ENCODE measurements at places on chromosomes 3 and 15.

DNA sequence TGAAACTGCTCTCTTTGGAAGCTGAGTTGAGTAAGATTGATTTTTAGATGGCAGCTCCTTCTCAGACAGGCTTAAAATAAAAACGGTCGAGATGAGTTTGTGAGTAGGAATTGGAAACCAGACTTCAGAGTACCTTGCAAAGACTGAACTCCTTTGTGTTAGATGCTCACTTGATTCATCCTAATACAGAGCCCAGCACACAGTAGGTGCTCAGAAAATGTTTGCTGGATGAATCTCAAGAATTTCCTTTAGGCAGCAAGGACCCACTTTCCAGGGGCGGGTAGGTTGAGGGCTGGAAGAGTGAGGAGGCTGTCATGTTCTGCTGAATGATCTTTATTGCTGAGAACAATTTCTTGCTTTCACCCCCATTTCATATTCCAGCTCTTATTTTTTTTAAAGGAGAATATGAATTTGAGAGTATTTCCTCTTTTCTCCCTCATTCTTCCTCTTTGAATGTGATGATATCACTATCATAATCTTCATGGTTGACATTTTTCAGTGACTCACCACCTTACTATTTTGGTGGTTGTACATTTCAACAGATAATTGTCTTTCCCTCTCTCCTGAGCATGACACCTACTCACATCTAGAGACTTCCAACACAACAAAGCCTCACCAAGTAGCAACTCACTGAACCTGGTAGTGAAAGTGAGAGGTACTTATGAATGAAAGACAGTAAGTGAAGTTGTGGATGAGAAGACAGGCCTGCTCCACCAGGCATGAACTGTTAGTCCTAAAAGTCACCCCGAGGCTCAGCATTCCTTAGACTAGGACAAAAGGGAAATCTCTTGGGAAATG is 113.3 kb downstream of the PDCD6IP start:
- no peak for DNase-seq

- DNase-seq, result peak; percentile 9
Observed at GRCh38 chr3:59052803-59053411, 3.1 kb upstream of the CFAP20DC start.

- DNase-seq, result peak; percentile 87
Observed at GRCh38 chr15:89442671-89443307, 53.6 kb downstream of the RHCG start.

- DNase-seq, result no peak
Observed at GRCh38 chr3:88617283-88617682, 467.5 kb downstream of the C3orf38 start.

DNA sequence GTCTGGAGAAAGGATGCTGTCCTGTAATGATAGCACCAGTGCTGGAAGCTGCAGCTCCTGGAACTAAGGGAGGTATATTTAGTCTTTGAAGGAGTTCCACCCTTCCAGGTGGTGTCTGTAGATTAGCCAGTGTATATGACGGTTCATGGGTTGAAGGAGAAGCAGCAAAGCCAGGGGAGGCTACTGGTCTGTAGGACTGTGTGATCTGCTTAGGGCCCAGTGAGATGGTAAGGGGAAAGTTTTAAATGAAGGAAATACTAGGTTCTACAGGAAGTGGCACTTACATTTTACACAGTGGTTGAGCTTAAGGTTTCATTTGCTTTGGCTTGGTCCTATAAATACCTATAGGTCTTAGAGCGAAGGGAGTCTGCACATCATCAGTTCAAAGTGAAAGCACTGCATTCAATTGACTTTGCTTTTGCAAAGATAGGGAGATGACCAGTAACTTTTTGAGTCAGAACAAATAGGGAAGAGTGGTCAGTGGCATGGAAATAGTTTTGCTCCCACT is 5.6 kb downstream of the SLC25A38 start:
- DNase-seq, result no peak

GRCh38 chr3:81743096-81744025 is 18.1 kb downstream of the GBE1 start:
- DNase-seq, result no peak

- DNase-seq, result no peak
Observed at GRCh38 chr3:105930733-105931132, 61.9 kb upstream of the CBLB start.

DNA sequence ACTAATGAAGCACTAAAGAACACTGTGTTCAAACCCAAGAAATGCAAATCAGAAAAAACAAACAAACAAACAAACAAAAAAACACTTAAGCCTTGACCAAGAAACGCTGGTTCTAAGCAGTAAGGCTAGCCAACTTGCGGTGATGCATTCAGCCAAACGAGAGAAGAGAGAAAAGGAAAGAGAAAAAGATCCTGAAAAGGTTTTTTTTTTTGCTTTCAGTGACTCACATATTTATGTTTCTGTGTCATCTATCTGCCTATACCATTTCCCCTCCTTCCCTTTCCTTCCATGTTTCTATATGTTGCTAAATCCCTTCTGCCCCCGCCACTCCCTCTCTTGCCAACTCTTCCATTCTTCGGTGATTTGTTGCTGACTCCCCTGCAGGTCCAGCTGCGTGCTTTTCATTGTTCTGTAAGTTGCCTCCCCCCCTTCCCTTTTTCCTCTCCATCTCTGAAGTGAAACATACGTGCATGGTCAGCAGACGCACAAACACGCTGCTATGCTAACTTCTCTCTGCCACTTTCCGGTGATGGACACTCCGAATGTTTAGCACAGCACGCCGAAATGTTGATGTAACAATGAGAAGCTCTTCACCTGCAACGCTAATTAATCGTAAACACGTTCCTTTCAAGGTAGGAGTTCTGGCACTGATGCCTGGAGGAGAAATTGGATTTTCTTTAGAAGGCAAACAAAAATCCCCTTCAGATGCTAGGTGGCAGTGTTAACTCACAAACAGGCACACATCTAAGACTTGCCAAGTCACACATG is 154.4 kb downstream of the TUSC7 start:
- no peak for DNase-seq

DNA sequence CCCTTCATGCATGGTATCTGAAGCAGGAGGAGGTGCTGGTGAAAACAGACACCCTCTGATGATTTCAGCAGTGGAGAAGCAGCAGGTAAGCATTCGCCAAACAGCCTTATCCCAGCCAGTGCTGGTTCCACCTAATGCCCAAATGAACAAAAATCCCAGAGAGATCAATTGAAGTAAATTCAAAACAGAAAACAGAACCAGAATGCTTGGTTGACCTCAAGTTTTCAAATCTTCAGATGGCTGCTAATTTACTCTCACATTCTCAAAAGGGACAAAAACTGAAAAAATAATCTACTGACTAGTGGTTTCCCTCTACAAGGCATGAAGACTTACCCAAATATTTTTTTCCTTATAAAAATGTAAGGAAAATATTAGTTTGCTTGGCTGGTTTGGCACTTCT is 87.0 kb upstream of the MYO5C start:
- no peak for DNase-seq

- DNase-seq, result no peak
Observed at GRCh38 chr3:72629191-72629631, 219.0 kb downstream of the SHQ1 start.

- no peak for DNase-seq
Observed at GRCh38 chr3:104273046-104273649, 1093.6 kb upstream of the ALCAM start.

- DNase-seq, result no peak
Observed at GRCh38 chr15:78004919-78005634, 72.4 kb downstream of the TBC1D2B start.

DNA sequence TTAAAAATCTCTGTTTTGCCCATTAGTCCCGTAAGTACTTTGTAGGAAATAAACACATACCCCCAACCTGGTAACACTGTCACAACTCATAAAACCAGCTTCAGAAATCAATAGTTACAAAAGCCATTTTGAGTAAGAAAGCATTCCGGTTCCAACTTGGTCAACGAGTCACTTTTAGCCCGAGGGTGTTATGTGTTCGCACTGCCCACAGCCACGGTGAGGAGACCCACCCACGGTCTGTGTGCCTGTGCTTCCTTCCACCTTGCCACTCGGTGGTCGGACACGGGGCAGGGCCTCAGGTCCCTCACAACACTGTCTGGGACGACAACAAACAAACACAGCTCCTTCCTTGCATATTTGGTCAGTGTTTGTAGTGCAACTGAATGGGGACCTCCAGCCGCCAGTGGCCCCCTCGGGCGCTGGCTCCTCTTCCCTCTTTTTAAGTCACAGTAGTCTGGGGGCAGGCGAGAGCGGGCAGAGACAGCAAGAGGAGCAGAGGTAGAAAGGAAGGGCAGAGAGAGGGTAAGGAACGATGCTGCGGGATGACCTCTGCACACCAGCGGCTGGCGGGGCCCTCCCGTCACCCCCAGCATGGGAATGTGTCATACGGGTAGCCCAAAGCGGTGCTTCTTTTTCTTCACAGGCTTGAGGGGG is 5.2 kb upstream of the MUSTN1 start:
- DNase-seq, result no peak

GRCh38 chr3:178100908-178101307 is 435.3 kb upstream of the KCNMB2 start:
- no peak for DNase-seq

DNA sequence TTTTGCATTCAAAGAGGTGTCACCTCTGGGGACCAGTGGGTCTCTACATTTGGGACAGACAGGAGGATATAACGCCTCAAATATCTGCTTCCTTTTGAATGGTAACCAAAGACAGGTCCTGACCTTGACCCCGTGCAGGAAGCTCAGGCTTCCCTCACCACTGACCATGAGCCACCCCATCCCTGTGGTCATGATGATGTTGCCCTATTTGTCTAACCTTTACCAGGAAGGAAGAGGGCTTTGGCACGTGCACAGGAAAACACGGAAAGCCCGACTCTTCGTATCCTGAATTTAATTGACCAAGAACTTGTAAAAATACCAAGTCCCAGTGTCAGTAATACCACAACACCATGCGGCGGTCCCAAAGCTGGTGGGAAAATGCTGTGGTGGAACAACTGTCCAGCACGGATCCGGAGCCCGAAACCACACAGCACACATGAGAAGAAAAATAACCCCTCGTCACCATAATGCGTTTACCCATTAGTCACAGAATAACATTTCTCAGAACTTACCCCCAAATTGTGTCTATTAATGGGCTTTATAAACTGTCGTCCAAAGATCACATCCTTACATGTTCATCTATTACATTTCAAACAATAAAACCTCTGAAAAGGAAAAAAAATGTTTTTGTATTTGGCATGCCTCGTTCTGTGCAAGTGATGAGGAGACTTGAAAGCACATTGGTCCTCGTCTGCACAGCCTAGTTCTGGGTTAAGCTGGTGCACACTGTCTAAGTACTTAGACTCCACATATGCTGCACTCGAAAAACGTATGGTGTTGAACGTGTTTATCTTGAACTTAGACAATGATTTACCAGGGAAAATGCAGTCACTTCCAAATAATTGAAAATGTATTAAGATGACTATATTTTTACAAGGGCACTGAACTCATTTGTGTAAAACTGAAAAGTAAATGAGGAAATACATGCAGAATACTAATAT is 118.9 kb upstream of the IGF1R start:
- DNase-seq, result no peak

DNA sequence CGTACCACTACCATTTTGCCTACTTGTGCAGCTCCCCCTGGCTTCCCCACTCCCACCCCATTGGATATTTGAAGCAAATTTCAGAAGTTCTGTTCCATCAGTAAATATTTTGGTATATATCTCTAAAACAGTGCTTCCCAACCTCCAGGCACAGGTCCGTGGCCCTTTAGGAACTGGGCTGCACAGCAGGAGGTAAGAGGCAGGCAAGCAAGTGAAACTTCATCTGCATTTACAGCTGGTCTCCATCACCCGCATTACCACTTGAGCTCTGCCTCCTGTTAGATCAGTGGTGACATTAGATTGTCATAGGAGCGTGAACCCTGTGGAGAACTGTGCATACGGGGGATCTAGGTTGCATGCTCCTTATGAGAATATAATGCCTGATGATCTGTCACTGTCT is 97.2 kb upstream of the LRRFIP2 start:
- DNase-seq, result no peak

- peak; percentile 35 for DNase-seq
Observed at GRCh38 chr3:31448035-31448881, 84.5 kb upstream of the STT3B start.

- DNase-seq, result no peak
Observed at GRCh38 chr3:81476692-81477091, 284.8 kb downstream of the GBE1 start.

DNA sequence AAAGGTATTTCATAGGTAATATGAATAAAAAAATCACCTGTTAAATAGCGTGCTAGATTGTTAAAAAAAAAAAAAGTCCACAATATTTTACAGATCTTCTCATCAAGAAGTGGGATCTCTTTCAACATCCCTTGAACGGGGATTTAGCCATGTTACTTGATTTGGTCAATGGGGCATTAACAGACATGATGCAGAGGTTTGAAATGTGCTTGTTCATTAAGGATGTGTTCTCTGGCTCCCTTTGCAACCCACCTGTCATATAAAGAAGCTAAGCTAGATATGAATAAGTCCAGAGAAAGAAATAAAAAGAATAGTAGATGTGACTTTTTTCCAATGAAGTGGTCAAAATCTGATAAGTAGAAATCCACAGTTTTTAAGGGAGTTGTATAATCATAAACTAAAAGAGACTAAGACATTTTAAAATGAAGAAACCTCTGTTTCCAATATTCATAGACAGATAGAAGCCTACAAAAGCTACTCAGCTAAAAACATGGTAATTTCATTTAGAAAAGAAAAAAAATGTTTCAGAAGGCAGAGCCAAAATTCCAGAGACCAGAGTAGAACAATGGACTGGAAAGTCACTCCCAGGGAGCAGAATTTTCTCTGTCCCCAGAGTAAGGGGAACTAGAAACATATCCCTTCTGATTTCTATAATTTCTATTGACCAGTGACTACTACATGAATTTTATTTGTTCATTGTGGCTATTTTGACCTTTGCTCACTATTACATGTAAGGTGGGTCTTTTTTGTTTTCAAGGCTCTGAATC is 79.2 kb downstream of the PLSCR2 start:
- DNase-seq, result no peak

- DNase-seq, result no peak
Observed at GRCh38 chr15:98241032-98241554, 280.6 kb downstream of the ARRDC4 start.

DNA sequence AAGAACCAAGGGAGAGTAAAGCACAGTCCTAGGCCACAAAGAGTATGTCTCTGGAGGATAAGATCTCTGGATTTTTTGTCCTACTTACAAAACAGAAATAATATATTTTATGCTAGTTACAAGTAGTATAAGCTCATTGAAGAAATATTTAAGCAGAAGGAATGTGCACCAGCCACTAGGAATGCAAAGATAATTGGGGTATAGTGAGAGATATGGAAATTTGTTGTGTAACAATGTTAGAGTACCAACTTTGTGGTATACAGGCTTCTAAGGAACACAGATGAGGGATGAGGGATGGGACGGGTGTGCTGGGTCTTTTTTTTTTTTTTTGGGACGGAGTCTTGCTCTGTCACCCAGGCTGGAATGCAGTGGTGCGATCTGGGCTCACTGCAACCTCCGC is 26.5 kb downstream of the AKAP13 start:
- no peak for DNase-seq

- DNase-seq, result no peak
Observed at GRCh38 chr3:172666181-172666872, 44.5 kb downstream of the NCEH1 start.

- no peak for DNase-seq
Observed at GRCh38 chr3:109532257-109533216, 195.2 kb upstream of the DPPA4 start.

Measured in HuH-7.5 (cell line).